ENCODE measurements at places on chromosomes 4 and X. TPM values are rescaled to one million over a fixed set of nuclear protein-coding genes. Genes with fewer than 3 reads are reported as not detected.

DNA sequence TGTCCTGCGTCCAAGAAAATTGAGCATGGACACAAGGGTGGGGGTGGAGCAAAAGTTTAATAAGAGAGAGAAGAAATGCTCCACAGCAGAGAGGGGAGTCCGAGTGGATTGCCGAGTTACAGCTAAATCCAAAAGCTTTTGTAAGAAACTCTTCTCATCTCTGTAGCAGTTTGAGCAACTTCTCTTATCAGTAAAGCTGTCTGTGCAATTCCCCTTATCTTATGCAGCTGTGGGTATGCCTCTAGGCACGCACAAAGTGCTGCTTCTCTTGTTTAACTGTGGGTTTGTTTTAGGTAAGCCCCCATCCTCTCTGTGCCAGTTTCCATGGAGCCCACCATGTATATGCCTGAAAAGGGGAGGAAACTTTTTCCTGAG, 44.8 kb downstream of the HMGB2 start:
- H3K36me3 ChIP-seq = peaks cover 3% of the 10 kb centered on the region
- peak; percentile 51 for DNase-seq
- H3K4me1 ChIP-seq = peaks cover 1% of the 10 kb centered on the region
- H3K27ac ChIP-seq = peak overlapping the region; percentile 4
- no peak overlapping the region for H3K4me3 ChIP-seq
- H3K27me3 ChIP-seq = no peaks in the 10 kb centered on the region

DNA sequence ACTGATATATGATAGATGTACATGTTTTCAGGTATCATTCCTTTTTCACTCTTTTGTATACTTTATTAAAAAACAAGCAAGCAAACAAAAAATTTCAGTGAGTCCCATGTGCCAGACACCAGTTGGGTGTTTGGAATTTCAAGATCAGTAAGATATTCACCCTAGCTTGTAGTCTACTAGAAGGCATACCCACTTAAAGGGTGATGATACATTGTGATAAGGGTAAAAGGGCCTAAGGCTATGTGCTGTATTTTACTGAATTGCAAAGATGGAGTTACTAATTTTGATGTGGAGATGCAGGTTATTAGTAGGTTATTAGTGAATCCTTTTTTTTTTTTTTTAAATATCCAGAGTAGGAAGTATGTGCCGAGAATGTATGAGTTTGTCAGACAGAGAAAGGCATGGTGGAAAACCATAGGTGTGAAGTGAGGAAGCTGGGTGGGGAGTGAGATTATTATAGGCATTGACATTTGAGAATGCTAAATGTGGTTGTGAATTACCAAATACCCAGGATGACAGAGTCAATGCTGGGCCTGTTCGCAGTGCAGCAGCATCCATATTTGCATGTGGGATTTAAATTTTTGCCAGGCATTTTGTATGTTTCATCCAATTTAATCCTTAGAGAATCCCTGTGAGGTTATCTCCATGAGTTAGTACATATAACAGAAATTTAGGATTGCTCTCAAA, 10.1 kb downstream of the STIM2 start:
- no peak overlapping the region for H3K4me3 ChIP-seq
- H3K36me3 ChIP-seq = no peaks in the 10 kb centered on the region
- H3K27ac ChIP-seq = no peak overlapping the region
- H3K27me3 ChIP-seq = no peaks in the 10 kb centered on the region
- H3K4me1 ChIP-seq = peaks cover 6% of the 10 kb centered on the region
- DNase-seq = no peak

DNA sequence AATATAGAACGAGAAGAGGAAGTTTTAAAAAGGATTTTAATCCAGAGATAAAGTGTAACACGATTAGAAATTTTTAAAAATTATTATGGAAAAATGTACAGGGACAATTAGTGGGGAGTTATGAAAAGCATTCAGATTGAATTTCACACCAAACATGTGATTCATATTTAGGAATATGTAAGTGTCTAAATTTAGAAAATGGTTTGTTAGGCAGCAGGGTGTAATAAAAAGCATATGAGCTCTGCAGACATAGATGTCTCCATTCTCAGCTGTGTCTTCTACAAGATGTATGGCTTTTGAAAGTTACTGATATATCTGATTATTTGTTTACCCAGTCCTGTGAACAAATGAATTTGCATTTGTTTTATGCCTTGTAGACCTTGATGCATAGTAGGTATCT, 638.9 kb upstream of the AGA start:
- H3K4me3 ChIP-seq = no peak overlapping the region
- no peaks in the 10 kb centered on the region for H3K4me1 ChIP-seq
- no peak for DNase-seq
- H3K27ac ChIP-seq = no peak overlapping the region

- no peaks in the 10 kb centered on the region for H3K36me3 ChIP-seq
- H3K4me3 ChIP-seq = no peak overlapping the region
- H3K27ac ChIP-seq = no peak overlapping the region
- H3K4me1 ChIP-seq = no peaks in the 10 kb centered on the region
- no peak for DNase-seq
Observed at GRCh38 chr4:74217365-74217764, 59.4 kb downstream of the MTHFD2L start.

DNA sequence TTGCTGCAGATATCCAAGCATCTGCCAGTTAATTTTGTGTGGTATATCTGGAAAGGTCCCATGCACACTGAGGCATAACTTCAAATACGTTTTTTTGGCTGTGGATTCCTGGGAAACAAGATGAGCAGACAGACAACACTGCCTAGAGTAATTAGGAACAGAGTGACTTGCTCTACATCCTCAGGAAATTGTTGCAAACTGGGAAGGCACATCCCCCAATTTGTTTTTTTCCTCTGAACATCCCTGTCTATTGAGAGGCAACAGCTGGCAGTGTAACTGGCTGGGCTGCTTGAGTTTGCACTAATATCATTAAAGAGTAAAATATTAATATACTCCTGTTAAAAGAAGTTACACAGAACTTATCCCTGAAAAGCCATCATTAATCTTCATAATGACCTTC, 207.7 kb upstream of the SLIT2 start:
- H3K36me3 ChIP-seq = no peaks in the 10 kb centered on the region
- no peak overlapping the region for H3K27ac ChIP-seq
- peak; percentile 83 for DNase-seq
- no peaks in the 10 kb centered on the region for H3K4me1 ChIP-seq

GRCh38 chr4:121462660-121463261, 81.9 kb upstream of the QRFPR start:
- no peak overlapping the region for H3K4me3 ChIP-seq
- DNase-seq = peak; percentile 83
- H3K27me3 ChIP-seq = no peaks in the 10 kb centered on the region
- no peaks in the 10 kb centered on the region for H3K4me1 ChIP-seq

DNA sequence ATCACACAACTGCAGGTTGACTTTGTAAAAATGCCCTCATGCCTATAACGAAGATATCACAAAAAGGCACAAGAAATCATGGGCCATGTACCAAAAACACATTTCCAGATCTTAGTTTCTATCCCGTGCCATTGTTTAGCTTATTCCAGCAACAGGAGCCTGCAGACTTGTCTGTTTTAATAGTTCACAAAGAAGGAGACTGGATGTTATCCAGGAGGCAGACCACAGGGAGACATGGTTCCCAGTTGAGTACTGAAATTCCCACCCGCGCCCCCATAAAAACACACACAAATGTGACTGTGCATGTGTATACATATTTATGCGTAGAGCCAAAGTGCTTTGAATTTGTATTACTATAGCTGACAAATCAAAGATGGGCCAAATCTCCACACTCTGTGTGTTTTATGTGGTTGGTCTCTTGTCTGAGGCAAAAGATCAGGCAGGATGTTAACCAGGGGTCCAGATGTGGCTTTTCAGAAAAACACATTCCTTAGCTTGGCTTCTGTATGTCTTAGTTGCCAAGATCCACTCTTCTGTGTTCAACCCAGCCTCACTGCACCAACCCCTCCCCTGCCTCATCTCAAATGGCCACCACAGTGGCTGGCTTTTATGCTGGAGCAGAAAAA, 469.2 kb upstream of the DIPK2B start:
- DNase-seq = peak; percentile 92
- H3K4me1 ChIP-seq = no peaks in the 10 kb centered on the region
- no peak overlapping the region for H3K4me3 ChIP-seq
- no peak overlapping the region for H3K27ac ChIP-seq

GRCh38 chrX:16039834-16040233, 83.5 kb upstream of the GRPR start:
- H3K27me3 ChIP-seq = peaks cover 23% of the 10 kb centered on the region
- H3K36me3 ChIP-seq = no peaks in the 10 kb centered on the region
- DNase-seq = no peak
- no peak overlapping the region for H3K4me3 ChIP-seq
- H3K27ac ChIP-seq = no peak overlapping the region
- H3K4me1 ChIP-seq = no peaks in the 10 kb centered on the region

DNA sequence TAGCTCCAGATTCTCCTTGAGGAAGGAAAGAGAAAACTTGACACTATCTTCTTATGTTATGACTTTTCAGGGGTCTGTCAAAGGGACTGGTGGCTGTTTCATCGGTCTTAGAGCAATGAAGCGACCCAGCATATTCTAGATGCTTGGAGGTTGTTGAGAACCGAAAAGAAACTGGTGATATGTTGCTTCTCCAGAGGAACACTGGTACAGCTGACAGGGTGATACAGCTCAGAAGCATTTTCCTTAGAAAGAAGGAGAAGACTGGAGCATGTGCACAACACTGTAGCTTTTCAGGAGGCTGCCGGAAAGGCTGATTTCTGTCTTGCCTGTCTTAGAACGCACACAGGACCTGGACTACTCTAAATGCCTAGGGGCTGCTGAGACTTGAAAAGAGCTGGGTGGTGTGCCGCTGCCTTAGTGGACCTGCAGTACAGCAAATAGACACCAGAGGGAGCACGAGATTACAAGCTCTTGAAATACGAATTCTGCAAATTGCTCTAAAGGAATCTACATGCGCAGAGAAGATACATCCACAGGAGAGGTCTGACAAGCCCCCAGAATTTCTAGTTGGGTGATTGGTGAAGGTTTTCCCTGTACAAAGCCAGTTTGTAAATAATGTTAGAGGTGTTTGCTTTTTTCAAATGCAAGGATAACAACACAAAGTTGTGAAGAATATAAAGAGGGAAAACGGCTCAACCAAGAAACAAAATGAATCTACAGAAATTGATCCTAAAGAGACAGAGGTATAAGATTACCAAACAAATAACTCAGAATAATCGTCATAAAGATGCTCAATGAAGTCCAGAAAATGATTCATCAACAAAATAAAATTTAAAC, 223.1 kb upstream of the DMD start:
- no peaks in the 10 kb centered on the region for H3K27me3 ChIP-seq
- H3K4me1 ChIP-seq = no peaks in the 10 kb centered on the region
- H3K36me3 ChIP-seq = no peaks in the 10 kb centered on the region
- no peak overlapping the region for H3K27ac ChIP-seq

DNA sequence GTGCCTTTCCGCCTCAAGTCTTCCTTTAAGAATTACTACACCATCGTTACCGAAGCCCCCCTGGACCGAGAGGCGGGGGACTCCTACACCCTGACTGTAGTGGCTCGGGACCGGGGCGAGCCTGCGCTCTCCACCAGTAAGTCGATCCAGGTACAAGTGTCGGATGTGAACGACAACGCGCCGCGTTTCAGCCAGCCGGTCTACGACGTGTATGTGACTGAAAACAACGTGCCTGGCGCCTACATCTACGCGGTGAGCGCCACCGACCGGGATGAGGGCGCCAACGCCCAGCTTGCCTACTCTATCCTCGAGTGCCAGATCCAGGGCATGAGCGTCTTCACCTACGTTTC, 2.2 kb downstream of the PCDH10 start:
- H3K4me3 ChIP-seq = no peak overlapping the region
- no peaks in the 10 kb centered on the region for H3K36me3 ChIP-seq

GRCh38 chr4:124564121-124564520, 148.4 kb downstream of the ANKRD50 start:
- H3K27ac ChIP-seq = no peak overlapping the region
- H3K36me3 ChIP-seq = no peaks in the 10 kb centered on the region
- DNase-seq = no peak
- no peak overlapping the region for H3K4me3 ChIP-seq

DNA sequence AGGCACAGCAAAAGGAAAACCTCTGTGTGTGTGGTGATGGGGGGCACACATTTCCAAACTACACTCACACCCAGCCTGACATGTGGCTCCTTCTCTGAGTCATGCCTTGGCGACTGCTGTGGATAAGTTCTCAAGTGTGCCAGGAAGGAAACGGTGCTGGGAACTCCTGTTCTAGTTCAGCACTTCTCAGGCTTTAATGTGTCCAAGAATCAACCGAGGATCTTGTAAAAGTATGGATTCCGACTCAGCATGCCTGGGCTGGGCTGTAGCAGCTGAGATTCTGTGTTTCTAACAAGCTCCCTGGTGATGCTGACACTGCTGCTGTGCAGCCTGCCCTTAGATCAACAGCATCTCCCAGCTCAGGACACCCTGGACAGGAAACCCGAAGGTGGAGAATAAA, 20.2 kb downstream of the CLNK start:
- no peaks in the 10 kb centered on the region for H3K4me1 ChIP-seq
- DNase-seq = no peak
- H3K4me3 ChIP-seq = no peak overlapping the region
- H3K27ac ChIP-seq = no peak overlapping the region

GRCh38 chr4:26028133-26028792, 114.2 kb downstream of the SMIM20 start:
- peaks cover 28% of the 10 kb centered on the region for H3K4me1 ChIP-seq
- H3K27ac ChIP-seq = no peak overlapping the region
- no peak for DNase-seq
- no peak overlapping the region for H3K4me3 ChIP-seq
- no peaks in the 10 kb centered on the region for H3K27me3 ChIP-seq

DNA sequence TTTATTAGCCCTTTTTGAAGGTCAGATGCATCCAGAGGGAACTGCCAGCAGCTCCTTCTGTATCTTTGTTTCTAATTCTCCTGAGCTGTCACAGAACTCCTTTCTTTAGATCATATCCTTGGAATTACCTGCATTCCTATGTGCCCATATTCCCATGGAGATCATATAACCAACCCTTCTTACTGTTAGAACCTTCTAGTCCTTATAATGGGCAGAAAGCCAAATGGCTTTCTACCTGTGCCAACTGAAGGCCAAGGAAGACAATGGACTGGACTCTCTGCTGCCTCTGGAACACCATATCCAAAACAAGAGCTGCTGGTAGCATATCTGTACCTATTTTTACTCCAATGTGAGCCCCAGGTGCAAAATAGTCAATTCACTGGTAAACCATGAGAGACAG, 60.7 kb downstream of the TBC1D9 start:
- H3K36me3 ChIP-seq = peaks cover 6% of the 10 kb centered on the region
- H3K4me3 ChIP-seq = no peak overlapping the region
- H3K4me1 ChIP-seq = peaks cover 5% of the 10 kb centered on the region
- no peak overlapping the region for H3K27ac ChIP-seq

GRCh38 chr4:31545755-31546154, 825.6 kb downstream of the PCDH7 start:
- DNase-seq = no peak
- H3K36me3 ChIP-seq = no peaks in the 10 kb centered on the region
- no peak overlapping the region for H3K4me3 ChIP-seq
- no peaks in the 10 kb centered on the region for H3K27me3 ChIP-seq
- H3K27ac ChIP-seq = no peak overlapping the region

TCEAL7 gene
- 1.3 TPM for polyA plus RNA-seq

CRMP1 gene
- 2.5 TPM for polyA plus RNA-seq

ENPEP gene
- 1.8 TPM for polyA plus RNA-seq

GUCY2F gene
- polyA plus RNA-seq = not detected

HPF1 gene
- 20.3 TPM for polyA plus RNA-seq

ETNPPL gene
- polyA plus RNA-seq = 0.08 TPM

HSD17B13 gene
- polyA plus RNA-seq = 0.15 TPM

MSANTD1 gene
- polyA plus RNA-seq = 0.63 TPM

TLL1 gene
- polyA plus RNA-seq = 1.1 TPM

ARHGEF38 gene
- polyA plus RNA-seq = 2.0 TPM
